ENCODE measurements at places on chromosomes 3 and 15. TPM values are rescaled to one million over a fixed set of nuclear protein-coding genes. Genes with fewer than 3 reads are reported as not detected.

SPATA12 gene
- total RNA-seq: not detected

P4HTM gene
- 25.1 TPM for total RNA-seq

ISLR gene
- 11.6 TPM for total RNA-seq

SCG3 gene
- not detected for total RNA-seq

MUC4 gene
- not detected for total RNA-seq

TMEM202 gene
- not detected for total RNA-seq

CCNB2 gene
- 0.86 TPM for total RNA-seq

ROBO1 gene
- total RNA-seq: 6.7 TPM

HYAL3 gene
- total RNA-seq: 1.2 TPM

DAZL gene
- not detected for total RNA-seq

ZNF662 gene
- 3.3 TPM for total RNA-seq

FAH gene
- total RNA-seq: 28.2 TPM

PARP16 gene
- total RNA-seq: 4.4 TPM

SEMA6D gene
- total RNA-seq: 16.5 TPM

PLSCR4 gene
- 16.2 TPM for total RNA-seq

CNTN3 gene
- 2.2 TPM for total RNA-seq

TARS3 gene
- 29.9 TPM for total RNA-seq

ALPK3 gene
- 114 TPM for total RNA-seq

GLCE gene
- 7.6 TPM for total RNA-seq
